ENCODE measurements at places on chromosomes 3 and 15.
A peak's percentile ranks its signal among the peaks of the same experiment; 100 is the strongest.

DNA sequence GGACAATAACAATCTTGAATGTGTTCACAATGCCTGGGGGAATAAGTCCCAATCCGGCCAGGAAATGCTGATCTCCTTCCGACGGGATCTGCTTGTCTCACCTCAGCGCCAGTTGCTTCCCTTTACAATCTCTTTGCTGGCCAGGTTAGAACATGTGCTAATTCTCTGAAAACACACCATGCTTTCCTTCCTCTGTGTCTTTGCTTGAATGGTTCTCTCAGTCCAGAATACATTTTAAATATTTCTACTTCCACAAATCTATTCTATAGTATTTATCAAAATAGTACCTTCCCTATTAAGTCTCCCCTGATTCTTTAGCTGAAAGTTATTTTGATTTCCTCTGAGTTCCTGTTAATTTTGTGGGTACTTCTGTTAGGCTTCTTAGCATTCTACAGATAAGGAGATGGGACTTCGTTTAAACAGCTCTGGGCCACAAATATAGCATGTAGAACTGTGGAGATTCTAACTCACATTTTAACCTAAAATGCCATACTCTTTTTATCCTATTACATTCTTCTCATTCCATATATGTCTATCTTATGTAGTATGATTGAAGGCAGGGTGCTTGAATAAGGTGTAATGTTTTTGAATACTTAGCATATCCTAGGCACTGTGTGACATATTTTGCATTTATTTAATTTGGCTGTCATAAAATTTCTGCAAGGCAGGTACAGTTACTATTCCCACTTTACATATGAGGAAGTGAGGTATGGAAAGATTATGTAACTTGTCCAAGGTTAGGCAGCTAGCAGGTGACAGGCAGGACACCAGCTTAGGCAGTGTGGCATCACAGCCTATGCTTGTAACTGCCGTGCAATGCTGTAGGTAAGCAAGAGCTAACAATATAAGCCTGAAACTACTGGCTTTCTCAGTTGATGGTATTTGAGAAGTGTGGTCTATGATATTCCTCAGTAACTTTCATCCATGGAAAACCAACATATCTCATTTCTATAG, 299.8 kb downstream of the LPP start:
- DNase-seq, result no peak

DNA sequence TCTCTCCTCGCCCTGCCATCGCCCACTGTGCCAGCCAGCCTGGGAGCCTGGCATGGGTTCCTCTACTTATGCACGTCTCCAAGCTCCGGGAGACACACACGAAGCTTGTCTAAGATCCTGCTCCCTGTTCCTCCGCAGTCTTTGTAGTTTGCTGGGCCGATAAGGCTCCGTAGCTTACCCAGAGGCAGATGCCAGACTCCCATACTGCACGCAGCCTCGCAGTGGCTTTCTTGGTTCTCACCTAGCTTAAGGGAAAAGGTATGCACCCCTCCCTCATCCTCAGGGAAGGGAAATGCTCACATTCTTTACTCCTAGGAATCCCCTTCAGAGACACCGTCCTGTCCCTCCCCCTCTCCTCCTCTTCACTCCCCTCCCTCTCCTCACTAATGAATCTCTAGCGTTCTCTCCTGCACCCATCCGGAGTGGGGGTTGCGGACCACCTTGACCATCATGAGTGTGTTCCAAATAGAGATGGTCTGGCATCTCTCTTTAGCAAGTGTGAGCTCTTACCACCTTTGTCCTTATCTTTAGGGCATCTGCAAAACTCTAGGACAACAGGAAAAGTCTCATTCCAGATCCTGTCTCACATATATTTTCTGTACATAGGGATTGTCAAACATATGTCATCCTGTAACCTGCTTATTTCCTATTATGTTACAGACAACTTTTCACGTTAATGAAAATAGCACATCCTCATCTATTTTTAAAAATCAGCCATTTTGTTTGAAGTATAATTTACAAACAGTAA, 56.5 kb downstream of the TMEM266 start:
- no peak for DNase-seq

DNA sequence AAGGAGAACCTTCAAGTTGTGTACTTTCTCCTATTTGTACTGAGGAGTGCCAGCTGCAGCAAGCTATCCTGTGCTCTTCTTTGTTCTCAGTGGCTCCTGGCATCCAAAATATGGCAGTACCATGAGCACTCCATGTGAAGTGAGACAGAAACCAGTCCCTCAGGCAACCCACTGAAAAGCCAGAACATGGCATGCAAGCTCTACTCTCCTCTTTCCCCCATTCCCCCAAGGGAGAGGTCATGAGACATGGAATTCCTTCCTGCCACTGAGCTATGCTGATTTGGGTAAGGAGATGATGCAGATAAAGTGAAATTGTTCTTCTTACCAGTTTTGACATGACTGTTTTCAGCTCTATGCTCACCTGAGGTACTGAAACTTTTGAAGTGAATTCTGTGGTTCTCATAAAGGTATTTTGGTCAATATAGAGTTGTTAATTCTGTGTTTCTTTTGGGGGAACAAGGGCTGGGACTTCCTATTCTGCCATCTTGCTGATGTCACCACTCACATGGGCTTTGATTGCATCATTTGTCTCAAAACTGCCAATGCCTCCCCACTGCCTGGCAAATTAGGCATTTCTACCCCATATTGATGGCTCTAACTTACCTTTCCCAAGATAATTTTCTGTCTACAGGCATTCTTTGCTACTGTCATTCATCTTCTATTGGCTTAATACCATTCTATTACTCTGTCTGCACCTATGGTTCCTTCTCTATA, 22.8 kb upstream of the CEP152 start:
- no peak for DNase-seq

DNA sequence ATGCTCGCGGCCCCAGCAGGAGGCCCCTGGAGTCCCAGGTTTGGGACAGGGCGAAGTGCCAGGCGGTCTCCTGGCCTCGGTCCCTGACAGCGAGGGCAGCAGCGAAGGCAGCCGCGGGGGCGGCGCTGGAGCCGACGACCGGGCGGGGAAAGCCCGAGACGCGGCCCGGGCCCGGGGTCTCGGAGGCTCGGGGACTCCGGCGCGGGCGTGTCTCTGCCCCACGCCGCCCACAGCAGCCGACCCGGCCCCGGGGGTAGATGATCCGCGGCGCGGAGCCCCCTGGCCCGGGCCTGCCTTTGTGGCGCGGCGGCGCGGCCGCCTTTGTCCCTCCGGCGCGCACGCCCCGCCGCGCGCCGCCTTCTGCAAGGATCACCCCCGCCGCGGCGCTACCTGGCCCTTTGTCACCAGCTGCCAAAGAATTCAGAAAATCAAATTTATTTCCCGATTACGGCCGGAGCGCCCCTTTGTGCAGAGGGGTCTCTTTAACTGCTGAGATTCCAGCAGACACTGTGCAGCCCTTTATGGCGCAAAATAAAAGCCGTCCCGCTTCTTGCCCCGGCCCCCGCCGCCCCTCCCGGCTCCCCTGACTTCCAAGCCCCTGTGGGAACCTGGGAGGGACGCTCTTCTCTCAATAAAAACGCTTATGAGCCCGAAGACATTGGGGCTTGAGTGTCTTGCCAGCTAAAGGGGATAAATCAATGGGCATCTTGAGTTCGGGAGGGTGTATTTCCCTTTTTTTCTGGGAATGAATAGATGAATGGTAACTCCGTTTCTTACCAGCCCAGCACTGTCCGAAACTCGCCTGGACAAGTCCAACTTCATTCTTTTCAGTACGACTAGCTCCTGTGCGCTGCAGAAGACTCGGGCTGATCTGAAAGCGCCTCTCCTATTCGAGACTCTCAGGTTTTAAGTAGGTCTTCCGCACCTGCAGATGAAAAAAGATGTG, 68.4 kb downstream of the HES1 start:
- DNase-seq, result peak; percentile 21

GRCh38 chr15:29840926-29841325, 18.7 kb upstream of the TJP1 start:
- DNase-seq, result no peak
